Transverse colon (tissue), 4 donors: ENCODE measurements at places on chromosomes 5 and 9. TPM values are rescaled to one million over a fixed set of nuclear protein-coding genes. Genes with fewer than 3 reads are reported as not detected.

The LCN15 gene
- not detected for total RNA-seq

The DPP7 gene
- total RNA-seq, result 69.1 TPM

GRCh38 chr5:55868846-55869245 is 17.7 kb downstream of the IL31RA start:
- DNase-seq, result no peak

DNA sequence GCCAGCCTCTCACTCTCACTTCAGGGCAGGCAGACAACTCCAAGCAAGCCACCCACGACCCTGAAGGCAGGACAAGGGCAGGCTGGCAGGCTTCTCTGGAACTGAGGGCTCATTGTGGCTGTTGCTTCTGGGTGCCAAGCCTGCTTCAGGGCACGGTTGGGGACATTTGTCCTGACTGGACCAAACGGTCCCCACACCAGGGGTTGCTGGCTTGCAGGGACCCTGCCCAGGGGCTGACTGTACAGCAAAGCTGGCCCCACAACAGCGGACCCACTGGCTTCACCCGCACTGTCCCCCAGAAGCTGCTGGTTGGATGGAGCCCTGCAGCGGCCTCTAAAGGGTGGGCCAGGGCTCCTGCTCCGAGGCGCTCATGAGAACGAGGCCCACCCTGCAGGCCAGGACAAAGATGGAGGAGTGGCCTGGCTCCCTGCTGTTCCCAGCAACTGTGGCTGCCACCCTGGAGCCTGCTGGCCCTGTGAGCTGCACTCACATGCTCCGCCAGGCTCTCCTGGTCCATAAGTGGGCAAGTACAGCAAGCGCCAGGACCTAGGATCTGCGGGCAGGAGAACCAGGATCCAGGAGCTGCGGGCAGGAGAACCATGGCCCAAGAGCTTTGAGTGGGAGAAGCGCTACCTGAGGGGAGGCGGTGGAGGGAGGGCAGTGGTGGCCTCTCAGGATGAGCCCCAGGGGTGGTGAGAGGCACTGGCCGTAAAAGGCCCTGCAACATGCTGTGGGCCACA is 34.4 kb upstream of the NSMF start:
- DNase-seq, result no peak

DNA sequence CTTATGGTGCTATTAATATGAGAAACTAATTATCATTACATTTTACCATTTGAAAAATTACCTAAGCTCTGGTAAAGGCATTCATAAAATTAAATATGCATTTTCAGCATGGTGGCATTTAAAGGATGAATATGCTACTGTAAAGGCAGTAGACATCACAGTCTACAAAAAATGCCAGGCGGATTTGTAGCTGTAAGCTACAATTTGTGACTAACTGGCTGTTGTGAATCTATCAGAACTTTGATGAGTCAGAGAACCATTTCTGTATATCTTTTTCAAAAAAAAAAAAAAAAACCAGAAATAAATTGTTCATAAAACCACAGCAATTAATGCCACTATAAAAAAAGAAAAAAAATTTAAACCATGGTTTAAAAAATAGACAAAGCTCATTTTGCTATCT is 186.3 kb downstream of the NFIB start:
- DNase-seq, result no peak

DNA sequence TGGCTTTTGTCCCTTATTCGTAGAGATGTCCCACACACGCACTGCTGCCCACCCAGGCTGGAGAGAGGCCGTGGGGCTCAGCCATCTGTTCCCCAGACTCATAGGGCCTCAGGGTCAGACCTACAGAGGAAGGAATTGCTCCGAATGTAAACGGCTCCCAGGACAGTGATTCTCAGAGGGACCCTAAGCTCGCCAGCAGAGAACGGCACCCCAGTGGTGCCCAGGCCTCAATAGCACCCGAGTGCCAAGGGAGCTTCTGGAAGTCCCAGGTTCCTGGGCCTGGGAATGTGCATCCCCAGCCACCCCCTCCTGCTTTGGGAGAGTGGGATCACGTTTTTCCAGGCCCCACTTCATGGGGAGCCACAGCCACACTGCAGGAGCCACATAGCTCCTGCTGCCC is 32.9 kb upstream of the CNOT6 start:
- no peak for DNase-seq

The C5orf58 gene
- total RNA-seq, result 0.79 TPM

DNA sequence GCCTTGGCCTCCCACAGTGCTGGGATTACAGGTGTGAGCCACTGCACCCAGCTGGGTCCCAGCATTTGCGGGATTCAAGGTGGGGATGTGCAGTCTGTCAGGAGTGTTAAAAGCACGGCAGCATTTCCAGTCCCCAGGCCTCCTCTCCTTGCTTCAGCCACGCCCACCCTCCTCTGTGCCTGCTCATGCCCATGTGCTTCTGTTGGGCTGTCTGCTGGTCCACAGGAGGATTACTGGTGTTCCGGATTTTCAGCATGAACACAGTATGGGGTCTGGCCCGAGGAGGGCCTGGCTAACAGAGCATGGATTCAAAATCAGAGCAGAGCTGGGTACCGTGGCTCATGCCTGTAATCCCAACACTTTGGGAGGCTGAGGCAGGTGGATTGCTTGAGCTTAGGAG is 5.5 kb downstream of the ARRDC1 start:
- no peak for DNase-seq

GRCh38 chr9:109901201-109901600 is 121.2 kb downstream of the PALM2AKAP2 start:
- DNase-seq, result no peak

The NRG2 gene
- total RNA-seq, result 12.3 TPM

The LECT2 gene
- total RNA-seq, result not detected

DNA sequence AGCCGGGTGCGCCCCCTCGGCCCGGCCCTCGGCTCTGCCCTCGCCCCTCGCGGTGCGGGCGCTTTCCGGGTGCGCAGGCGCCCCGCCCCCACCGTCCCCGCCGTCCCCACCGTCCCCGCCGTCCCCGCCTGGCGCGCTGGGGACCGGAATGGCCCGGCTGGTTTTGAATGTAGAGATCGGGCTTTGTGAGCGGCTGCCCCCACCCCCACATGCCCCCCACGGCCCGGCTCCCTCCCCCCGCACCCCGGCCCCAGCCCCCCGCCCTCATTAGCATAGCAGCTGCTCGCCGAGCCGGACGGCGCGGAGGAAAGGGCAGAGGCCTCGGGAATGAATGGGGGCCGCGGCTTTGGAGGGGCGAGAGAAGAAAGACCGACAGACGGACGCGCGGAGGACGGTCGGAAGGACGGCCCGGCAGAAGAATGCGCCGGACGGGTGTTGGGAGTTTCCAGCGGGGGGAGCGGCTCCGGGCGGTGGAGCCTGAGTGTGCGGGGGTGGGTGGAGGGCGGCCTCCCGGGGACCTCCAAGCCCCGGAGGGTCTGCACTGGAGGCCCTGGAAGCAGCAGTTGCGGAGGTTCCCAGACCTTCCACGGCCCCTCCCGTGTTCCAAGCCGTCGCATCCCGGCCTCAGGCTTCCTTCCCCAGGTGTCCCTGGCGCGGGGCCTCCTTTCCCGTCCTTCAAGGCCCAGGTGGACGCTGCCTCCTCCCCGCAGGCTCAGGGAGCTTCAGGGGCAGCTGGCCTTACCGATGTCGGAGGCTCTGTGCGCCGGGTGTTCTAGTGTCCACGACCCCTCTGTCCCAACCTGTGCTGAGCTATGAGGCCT is 6.0 kb downstream of the NRARP start:
- DNase-seq, result peak; percentile 44

- DNase-seq, result peak; percentile 23
These were observed 1.5 kb downstream of the NFIL3 start for GRCh38 chr9:91421971-91422757.

The KIF4B gene
- total RNA-seq, result not detected

- DNase-seq, result peak; percentile 15
These were observed 149.2 kb upstream of the KLF9 start for GRCh38 chr9:70563431-70564204.

The ACSL6 gene
- 0.64 TPM for total RNA-seq

GRCh38 chr5:52469420-52469819 is 318.3 kb upstream of the ITGA1 start:
- DNase-seq, result no peak

DNA sequence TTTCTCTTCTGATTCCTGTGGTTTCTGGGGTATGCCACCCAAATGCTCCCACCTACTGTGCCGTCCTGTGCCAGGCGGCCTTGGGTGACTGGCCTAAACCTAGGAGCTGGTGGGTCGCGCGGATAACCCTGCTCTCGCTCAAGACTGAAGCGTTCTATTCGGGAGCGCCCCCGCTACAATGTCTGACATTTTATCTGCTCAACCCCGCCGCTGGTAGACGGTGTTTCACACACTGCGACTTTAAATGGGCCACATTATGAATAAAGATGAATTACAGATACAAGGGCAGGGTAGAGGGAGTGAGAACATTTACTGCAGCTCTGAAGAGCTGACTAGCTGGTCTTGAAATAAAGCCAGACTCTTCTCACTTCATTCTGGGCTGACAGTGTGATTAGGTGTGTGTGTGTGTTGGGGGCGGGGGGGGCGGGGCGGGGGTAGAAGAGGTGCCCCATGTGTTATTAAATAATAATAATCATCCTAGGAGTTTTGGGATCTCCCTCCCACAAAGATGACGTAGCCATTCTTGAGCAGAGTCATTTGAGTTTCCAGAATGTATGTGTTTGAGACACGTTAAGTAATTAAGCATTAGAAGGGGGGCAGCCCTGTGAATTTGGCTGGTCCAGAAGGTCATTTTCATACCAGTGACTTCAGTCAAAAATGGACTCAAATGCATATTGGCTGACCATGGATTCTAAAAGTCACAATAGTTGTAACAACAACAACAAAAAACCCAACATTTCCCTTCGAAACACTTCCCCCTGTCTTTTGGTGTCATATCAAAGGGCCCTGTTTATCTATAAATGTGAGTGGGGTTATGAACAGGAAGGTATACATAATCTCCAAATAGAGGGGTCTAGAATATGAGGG is 1.0 kb upstream of the PTCH1 start:
- no peak for DNase-seq

- no peak for DNase-seq
These were observed 89.8 kb downstream of the NTRK2 start for GRCh38 chr9:84759300-84759750.

The SVEP1 gene
- total RNA-seq, result 13.9 TPM

The RGS7BP gene
- not detected for total RNA-seq

DNA sequence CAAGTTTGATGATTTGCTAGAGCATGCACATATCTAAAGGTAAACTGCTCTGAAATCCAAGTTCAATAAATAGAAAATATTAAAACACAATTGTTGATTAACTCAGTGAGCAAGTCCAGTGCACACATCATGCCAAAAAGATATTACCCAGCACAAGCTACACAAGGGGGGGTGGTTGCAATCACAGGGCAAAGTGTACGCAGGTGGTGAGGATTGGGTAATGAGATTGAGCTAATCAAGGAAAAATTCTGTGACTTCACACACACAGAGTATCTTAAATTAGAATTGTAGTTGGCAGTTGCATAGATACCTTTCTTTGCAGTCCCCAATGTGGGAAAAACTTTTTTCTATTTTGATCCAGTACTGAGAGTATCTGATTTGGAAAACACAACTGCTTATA is 156.1 kb upstream of the NTRK2 start:
- DNase-seq, result no peak

DNA sequence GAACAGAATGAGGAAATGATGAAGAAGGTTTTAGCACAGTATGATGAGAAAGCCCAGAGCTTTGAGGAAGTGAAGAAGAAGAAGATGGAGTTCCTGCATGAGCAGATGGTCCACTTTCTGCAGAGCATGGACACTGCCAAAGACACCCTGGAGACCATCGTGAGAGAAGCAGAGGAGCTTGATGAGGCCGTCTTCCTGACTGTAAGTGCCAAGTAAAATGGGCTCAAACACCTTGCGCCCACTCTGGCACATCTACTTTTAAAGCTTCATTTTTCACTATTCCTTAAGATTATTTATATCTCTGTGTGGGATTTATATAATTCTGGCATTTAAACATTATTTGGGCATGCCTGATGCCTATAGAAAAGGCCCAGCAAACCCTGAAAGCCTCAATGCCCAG is 55.6 kb downstream of the CMYA5 start:
- DNase-seq, result no peak

The DEPDC1B gene
- total RNA-seq, result not detected

- DNase-seq, result no peak
These were observed 455.3 kb upstream of the PTGER4 start for GRCh38 chr5:40224421-40224820.

DNA sequence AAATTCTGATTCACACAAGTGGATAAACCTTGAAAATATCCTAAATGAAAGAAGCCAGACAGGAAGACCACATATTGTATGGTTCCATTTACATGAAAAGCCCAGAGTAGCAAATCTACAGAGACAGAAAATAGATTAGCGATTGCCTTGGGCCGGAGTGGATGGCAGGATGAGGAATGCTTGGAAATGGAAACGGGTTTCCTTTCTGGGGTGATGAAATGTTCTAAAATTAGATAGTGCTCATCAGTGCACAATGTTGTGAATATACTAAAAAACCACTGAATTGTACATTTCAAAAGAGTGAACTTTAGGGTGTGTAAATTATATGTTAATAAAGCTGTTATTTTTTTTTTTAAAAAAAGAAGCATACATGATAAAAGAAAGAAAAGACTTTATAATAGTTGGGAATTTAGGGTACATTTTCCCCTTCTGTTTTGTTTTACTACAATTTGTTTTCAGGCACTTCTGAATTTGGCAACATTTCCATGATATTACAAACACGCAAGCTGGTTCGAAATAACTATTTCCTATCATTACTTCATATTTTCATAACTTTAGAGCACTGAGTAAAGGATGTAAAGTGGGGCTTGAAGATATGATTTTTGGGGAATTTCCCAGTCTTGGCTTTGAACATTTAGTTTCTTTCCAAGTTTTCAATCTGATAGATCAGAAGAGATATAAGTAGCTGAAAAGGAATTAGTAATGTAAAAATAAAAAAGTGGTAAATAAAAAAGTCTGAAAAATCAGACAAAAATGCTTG is 23.9 kb downstream of the SLC35A4 start:
- DNase-seq, result no peak

- no peak for DNase-seq
These were observed 16.0 kb downstream of the CXXC5 start for GRCh38 chr5:139664086-139664693.

The PDE8B gene
- 0.40 TPM for total RNA-seq

The WHRN gene
- total RNA-seq, result 23.6 TPM

GRCh38 chr9:130901498-130902203 is 5.0 kb upstream of the QRFP start:
- no peak for DNase-seq

DNA sequence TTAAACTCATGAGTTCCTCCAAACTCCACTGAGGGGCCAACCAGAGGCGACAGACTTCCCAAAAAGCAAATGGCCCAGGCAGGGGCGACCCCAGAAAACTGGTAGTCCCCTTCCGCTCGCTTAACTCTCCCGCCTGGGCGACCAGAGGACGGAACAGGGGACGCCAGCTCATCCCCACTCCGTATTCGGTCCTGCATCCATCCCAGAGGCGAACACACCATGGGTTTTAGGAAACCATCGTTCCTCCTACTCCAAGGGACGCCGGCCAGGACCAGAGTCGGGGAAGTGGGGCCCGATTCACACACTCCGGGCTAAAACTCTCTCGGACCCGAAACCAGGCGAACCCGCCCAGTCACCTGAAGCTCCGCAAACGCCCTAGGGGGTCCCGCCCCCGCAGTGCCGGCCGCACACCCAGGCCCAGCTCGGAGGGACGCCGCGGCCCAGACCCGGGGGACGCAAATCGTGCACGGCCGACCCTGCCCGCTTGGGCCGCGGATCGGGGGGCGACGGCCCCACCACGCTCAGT is 478 bp downstream of the TEX10 start:
- peak; percentile 24 for DNase-seq

The SOHLH1 gene
- not detected for total RNA-seq
